Ovary (tissue), 10 donors: ENCODE measurements at places on chromosomes 5 and 9. TPM values are rescaled to one million over a fixed set of nuclear protein-coding genes. Genes with fewer than 3 reads are reported as not detected.

Gene SIT1
- total RNA-seq: 0.69 TPM

- no peaks in the 10 kb centered on the region for H3K36me3 ChIP-seq
- no peak overlapping the region for H3K4me3 ChIP-seq
- H3K27me3 ChIP-seq: no peaks in the 10 kb centered on the region
- H3K27ac ChIP-seq: no peak overlapping the region
- no peaks in the 10 kb centered on the region for H3K4me1 ChIP-seq
Measured at GRCh38 chr9:101636247-101636646, 41.5 kb upstream of the PPP3R2 start.

Gene AFAP1L1
- 15.9 TPM for total RNA-seq

DNA sequence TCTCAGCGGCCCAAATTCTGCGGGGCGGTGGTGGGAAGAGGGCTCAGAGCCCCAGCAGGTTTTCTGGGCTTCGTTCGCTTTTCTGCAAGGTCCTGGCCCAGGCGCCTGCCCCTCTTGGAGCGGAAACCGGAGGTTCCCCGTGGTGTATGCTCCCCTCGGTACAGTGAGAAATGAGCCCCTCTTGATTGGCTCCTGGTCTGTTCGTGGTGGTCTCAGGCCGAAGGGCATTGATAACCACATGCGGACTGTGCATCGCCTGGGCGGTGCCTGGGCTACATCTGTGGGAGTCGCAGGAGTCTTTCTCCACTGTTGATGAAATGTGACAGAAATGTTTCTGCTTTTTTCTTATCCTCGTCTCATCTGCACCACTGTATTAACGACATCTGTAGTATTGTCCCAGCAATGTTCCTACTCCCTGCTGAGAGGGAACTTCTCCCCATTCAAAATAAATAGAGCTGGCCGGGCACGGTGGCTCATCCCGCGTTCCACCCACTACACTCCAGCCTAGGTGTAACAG lies 682 bp downstream of the MAN1B1 start:
- H3K4me3 ChIP-seq: peak overlapping the region; percentile 82
- H3K4me1 ChIP-seq: peaks cover 9% of the 10 kb centered on the region
- no peak for DNase-seq
- no peaks in the 10 kb centered on the region for H3K27me3 ChIP-seq
- H3K36me3 ChIP-seq: no peaks in the 10 kb centered on the region

DNA sequence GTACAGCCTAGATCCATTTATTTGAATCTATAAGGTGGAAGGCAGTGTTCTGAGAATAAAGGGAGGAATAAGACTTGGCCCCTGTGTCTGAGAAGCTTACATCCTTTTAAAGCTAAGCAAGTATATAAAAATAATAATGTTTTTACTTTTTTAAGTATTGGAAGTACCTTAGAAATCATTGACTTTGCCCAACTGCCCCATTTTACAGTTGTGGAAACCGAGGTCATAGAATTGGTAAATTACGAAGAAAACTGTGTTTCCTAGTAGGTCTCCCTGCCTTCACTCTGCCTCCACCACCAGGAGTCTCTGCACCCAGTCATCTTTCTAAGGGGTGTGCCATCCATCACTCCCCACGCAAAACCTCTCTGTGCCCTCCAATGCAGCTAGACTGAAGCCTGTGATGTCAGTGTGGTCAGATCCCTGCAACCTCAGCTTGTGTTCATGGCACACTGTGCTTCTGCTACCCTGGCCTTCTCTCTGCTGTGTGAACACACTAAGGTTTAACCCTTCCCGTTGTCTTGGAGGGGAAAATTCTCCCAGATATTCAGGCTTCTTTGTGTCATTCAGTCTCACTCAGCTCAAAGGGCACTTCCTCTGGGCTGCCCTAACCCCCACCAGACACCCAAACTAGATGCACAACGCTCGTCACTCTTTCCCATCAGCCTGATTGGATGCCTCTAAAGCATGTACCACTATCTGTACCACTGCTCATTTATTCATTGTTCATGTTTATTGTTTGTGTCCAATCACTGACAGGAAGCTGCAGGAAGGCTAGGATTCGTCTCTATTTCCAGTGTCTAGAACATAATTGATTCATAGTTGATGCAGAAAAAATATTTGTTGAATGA lies 18.2 kb downstream of the ADRB2 start:
- H3K36me3 ChIP-seq: no peaks in the 10 kb centered on the region
- no peak overlapping the region for H3K27ac ChIP-seq
- DNase-seq: no peak
- H3K4me3 ChIP-seq: no peak overlapping the region
- no peaks in the 10 kb centered on the region for H3K27me3 ChIP-seq

DNA sequence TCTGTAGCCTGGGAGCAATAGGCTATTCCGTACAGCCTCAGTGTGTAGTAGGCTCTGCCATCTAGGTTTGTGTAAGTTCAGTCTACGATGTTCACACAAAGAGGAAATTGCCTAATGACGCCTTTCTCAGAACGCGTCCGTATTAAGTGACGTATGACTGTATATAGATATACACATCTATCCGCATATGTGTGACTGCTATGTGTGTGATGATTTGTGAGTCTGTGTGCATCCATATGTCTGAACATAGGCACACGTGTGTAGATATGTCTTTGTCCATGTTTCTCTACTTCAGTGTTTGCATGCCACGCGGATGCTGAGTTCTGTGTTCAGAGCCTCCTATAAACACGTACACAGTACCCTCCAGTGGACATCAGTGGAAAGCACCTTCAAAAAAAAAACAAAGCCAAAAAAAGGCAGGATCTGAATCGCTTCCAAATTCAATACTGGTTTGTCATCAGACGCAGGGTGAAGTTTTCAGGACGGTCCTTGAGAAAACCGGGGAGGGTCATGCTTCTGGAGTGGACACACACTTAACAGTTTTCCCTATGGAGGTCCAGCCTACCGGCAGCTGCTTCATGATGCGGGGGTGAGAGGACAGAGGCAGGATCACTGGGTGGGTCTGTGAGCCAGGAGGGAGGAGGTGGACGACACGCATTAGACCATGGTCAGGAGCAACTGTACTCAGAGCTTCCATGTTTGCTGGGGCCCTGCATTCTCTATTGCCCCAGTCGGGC lies 29.5 kb upstream of the ALDH1B1 start:
- H3K4me3 ChIP-seq: no peak overlapping the region
- no peaks in the 10 kb centered on the region for H3K36me3 ChIP-seq
- peak; percentile 40 for DNase-seq
- H3K27me3 ChIP-seq: no peaks in the 10 kb centered on the region

Gene CCL27
- 0.66 TPM for total RNA-seq
